ENCODE measurements at places on chromosomes 1 and 21.

DNA sequence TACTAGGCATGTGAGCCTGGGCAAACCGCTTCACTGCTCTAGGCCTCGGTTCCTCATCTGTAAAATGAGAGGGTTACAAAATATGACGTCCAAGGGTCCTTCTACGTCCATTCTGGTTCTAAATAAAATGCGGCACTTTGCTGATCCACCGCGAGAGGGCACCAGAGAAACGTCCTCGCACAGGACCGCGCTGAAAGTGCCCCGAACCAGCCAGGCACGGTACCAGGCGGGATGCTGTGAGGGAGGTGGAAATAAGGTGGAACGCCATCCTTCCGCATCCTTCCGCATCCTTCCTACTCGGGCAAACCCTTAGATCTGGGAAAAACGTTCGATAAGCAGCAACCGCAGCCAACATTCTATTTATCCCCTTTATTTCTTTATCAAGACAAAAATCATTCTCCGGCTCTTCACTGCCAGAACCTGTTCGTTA is 60.3 kb upstream of the KRTAP19-8 start:
- peak; percentile 57 for DNase-seq

- peak; percentile 91 for DNase-seq
Measured at GRCh38 chr1:12173631-12174121, 6.9 kb downstream of the TNFRSF1B start.

DNA sequence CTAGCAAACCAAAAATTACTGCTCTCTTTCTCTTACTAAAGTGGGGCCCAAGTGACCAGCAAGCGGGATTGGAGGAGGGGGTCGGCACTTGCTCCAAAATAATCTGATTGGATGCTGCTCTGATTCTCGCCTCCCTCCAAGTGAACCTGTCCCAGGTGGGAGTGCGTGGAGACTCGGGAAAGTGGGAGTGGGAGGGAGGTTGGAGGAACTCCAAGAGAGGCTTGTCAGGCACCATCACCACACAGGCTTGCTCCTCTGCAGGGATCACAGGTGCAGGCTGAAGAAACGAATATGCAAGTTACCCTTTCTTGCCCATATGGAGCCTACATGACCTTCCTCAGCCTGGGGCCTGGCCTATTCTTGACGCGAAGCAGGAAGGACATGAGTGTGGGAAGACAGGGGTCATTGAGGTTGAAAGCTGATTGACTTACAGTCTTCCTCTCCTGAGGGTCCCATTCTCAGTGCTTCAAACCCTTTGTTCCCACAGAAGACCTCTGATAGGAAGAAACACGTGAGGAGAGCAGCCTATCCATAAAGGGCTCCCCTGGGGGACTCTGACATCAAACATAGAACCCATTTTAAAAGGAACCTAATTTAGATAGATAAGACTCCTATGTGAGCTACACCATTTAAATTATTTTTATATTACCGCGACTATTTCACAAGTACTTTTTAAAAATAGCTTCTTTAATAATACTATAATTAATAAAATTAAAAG is 14.2 kb downstream of the RGS8 start:
- no peak for DNase-seq

GRCh38 chr1:20590306-20590777 is 1.4 kb downstream of the CDA start:
- DNase-seq, result no peak
